NK-92 treated with Interleukin-12 subunit alpha and Interleukin-12 subunit beta, amount 100 ng/mL, for 24 hours (cell line): ENCODE measurements at places on chromosomes 1 and 21.

- DNase-seq, result peak; percentile 16
Measured at GRCh38 chr1:41868241-41868998, 50.3 kb downstream of the HIVEP3 start.

DNA sequence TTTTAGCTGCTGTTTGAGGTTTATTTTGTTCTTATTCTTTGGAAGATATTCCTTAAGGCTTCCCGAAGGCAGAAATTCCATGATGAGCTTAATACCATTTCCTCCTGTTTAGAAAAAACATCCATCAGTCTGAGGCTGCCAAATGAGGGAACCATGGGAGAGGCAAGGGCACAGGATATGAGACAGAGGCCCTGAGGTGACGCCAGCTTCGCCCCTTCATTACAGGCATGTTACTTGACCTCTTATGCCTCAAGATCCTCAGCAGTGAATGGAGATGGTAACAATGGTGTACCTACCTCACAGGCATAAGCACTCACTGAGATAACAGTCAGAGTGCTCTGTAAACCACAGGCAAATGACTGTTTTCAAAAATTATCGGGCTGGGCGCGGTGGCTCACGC is 93.6 kb downstream of the RAVER2 start:
- DNase-seq, result no peak

GRCh38 chr1:236139495-236139894 is 2.8 kb upstream of the GPR137B start:
- DNase-seq, result no peak

- DNase-seq, result peak; percentile 68
Measured at GRCh38 chr1:31955917-31956736, 18.0 kb upstream of the PTP4A2 start.

DNA sequence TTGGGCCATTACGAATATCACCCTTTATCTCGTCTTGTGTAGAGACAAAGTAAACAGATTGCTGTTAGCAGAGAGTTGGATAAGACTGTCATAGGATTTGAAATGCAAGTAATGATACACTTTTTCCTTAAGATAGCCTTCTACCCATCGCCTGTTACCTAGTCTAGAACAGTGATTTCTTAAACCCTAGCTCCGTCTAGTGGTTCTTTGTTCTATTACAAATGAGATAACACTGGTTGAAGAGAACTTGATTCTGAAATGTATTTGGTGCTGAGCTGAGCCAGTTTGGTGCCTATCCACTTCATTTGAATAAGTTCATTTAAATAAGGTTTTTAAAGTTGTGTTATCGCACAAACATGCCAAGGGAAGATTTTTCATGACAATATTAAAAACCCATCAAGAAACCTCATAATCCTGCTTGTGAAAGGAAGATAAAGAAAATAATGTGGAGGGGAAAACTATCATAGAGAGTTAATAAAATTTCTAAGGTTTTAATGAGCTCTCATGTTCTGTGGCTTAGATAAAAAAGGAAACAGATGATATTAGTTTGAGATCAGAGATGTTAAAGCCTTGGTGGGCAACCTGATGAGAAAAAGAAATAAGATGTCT is 1.5 kb upstream of the KCNH1 start:
- DNase-seq, result no peak

- DNase-seq, result no peak
Measured at GRCh38 chr1:82704393-82704792, 903.7 kb downstream of the ADGRL2 start.

DNA sequence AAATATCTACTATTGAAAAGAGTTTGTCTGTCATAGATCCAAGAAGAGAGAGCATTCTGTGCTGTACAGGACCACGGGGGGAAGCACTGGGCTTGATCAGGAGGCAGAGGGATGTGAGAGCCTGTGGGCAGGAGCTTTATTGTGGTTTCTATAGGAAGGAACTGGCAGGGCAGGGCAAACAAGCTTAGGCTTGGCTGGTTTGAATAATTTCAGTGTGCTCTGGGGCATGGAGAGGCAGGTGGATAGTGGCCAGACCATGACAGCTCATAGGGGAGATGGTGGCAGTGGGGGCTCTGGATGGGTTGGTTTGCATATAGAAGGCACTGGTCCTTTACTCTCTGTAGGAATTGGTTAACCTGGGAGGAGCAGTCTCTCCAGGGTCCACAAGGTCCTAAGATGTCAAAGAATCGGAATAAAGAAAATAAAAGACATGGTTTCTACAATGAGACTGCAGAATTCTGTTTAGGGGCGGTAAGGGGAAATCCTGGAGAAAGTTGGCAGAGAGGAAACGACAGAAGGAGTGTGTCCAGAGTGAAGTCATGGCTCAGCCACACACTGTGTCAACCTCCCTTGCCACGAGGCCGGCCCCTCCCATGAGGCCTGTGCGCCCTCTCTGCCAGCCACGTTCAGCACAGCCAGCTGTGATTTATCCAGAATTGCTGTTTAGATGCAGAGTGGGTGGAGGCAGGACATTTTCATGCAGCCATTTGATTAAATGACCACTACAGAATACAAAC is 81.7 kb upstream of the PGBD5 start:
- no peak for DNase-seq

DNA sequence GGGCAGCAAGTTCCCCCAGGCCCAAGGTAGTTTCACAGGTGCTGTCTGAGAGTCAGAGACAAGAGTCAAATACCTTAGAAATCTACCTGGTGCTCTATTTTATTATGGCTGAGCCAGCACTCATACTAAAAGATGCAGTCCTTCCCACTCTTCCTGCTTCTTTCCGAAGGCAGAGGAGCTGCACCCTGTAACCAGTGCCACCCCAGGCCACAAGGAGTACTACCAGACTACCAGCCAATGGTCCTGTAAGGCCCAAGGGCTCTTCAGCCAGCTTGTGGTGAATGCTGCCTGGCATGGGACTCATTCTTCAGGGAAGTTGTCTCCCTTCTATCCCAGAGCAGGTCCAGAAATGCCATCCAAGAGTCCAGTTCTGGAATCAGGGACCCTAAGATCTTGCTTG is 203.8 kb upstream of the DUSP10 start:
- no peak for DNase-seq

DNA sequence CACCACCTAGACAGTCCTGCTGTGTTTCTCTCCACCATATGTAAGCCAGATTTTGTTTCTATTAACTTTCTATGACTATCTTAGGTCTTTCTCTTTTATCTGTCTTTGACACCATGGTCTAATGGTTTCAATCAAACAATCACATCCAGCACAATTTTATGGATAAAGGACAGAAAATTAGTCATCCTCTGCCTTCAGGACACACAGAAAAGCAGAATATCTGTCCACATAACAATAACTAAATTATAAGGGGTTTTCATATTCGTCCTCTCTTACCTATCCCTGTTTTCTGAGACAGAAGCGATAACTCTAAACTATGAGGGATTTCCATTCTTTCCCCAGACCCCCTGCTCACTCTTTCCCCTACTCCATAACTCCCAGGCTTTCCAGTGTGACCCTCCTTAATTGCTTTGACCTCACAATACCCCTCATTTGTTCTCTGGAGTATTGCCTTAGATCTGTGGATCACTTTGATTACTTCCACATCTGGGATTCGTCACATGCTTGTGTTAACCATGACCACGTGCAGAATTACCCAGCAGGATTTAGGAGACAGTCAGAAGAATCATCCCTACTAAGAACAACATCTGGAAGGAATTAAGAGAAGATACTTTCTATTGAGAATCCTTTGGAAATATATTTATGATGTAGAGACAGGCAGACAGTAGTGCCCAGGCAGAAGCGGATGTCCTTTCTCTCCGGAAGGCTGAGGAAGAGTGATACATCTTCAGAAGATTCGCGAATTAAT is 108.2 kb upstream of the GREM2 start:
- no peak for DNase-seq

DNA sequence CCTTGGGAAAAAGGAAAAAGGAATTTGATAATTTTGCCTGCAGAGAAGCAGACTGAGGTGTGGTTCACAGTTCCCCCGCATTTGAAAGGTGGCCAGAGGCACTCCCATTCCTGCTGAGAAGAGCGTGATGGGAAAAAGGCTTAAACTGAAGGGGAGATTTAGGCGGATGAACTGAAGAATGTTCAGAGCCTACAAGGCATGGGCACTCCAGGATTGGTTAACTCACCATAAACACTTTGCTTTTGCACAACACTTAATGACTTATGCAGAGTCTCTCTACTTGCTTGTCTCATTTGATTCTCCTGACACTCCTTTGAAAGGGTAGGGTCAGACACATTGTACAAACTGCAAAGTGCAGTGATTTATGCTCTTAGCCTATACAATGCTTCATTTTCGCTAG is 119.6 kb upstream of the RUNX1 start:
- no peak for DNase-seq

- no peak for DNase-seq
Measured at GRCh38 chr1:234836045-234836681, 226.2 kb upstream of the IRF2BP2 start.

GRCh38 chr1:8985915-8986813 is 40.1 kb downstream of the SLC2A7 start:
- DNase-seq, result no peak

DNA sequence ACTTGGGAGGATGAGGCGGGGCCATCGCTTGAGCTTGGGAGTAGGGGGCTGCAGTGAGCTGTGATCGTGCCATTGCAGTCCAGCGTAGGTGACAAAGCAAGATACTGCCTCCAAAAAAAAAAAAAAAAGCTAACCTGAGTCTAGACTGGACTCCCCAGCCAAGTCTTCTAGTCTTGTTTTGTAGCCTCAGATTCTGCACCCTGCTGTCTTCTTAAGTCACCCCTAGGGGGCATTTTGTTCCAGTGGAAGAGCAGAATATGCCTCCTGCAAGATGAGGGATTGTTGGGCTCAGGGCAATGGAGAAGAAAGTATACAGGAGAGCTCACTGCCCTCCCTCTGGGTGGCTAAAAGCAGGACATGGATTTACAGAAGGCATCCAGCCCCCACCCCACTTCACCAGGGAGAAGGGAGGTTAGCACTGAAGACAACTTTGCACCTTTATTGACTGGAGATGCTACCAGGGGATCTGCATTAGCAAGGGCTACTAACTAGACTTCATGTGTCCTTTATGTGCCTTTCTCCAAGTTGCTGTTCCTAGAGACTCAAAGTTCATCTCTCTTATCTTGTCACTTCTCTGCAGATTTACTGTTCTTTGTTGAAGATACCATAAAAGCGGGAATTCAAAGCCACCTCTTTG is 15.3 kb upstream of the RNF187 start:
- DNase-seq, result no peak

DNA sequence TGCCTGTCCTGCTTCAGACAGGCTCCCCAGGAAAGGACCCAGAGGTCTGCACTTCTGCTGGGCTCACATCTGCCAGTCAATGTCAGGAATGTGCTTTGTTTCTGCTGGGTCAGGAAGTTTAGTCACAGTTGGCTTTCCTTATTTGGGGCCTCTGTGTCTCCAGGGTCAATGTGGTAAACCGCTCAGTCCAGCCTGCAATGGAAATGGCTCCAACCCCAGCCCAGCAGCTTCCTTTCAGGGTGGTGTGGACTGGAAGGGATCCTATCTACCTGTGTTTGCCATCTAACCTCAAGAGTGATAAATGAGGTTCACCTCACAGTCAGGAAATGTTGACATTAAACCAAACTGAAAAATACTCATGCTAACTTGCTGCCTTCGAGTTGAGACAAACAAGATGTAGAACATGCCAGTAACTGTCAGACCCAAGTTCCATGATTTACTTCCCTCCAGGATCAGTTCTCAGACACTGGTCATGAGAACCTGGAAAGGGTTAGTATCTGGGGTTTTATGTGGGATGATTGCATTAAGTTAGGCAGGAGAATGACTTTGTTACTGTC is 20.3 kb downstream of the ENO1 start:
- DNase-seq, result no peak

- no peak for DNase-seq
Measured at GRCh38 chr1:184457500-184457899, 70.7 kb downstream of the C1orf21 start.

DNA sequence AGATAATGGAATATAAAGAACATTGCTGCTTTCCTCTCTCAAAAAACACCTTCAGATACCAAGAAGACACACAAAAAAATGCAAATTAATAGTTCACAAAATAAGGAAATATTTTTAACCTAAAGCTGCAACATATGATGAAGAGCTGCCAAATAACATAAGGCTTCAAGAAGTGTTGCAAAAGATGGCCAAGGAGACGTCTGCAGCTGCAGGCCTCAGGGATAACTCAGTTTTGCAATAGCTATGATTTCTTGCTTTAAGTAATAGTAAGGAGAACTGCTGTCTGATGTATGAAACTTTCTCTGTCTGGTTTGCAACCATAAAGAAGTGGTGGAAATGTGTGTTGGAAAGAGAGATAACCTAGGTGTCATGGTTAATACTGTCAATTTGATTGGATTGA is 1237.5 kb downstream of the MRPL39 start:
- no peak for DNase-seq

- no peak for DNase-seq
Measured at GRCh38 chr1:181312946-181313345, 170.4 kb upstream of the CACNA1E start.

DNA sequence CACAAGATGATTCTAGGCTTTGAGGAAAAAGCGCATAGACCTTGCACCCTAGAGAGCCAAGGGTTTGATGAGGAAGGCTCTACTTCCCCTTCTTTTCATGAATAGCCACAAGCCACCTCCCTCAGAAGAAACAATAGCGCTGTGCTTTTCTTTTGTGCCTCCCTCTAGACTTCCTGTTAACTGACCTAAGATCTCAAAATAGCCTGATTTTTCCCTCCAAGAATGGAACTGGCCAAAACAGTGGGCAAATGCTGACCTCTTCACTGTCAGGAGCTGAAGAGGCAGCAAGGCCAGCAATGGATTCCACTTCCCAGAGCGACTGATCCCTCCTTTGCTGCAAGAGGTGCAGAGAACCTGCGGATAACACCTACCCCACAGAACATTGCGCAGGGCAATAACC is 362.8 kb downstream of the KCNH1 start:
- no peak for DNase-seq

DNA sequence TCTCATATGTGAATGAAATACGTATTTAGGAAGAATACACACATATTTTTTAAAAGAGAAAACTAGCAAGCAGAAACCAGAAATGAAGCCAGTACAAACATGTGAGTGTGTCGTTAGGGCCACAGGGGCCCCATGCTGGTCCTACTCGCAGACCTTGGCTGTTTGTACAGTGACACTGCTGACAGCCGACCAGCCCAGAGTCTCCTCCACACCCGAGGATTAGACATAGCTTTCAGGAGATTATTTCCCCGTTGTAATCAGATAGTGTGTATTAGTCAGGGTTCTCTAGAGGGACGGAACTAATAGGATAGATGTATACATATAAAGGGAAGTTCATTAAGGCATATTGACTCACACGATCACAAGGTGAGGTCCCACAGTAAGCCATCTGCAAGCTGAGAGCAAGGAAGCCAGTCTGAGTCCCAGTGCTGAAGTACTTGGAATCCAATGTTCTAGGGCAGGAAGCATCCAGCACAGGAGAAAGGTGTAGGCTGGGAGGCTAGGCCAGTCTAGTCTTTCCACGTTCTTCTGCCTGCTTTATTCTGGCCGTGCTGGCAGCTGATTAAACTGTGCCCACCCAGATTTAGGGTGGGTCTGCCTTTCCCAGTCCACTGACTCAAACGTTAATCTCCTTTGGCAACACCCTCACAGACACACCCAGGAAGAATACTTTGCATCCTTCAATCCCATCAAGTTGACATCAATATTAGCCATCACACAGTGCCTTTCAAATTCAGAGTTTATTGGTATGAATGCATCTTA is 51.2 kb downstream of the DIP2A start:
- no peak for DNase-seq

GRCh38 chr1:230797942-230798365 is 50.8 kb downstream of the CAPN9 start:
- DNase-seq, result no peak

GRCh38 chr1:231828182-231828920 is 201.8 kb downstream of the DISC1 start:
- no peak for DNase-seq

GRCh38 chr1:161225178-161225533 is 704 bp upstream of the TOMM40L start:
- no peak for DNase-seq
